NCI-H526 treated with DMSO at 0.1 percent for 48 hours (cell line): ENCODE measurements at places on chromosomes 1 and 21.

- no peak for DNase-seq
Observed at GRCh38 chr1:20224546-20224945, 38.2 kb upstream of the PLA2G2C start.

- peak; percentile 11 for DNase-seq
Observed at GRCh38 chr1:36731226-36732014, 248.7 kb upstream of the CSF3R start.

DNA sequence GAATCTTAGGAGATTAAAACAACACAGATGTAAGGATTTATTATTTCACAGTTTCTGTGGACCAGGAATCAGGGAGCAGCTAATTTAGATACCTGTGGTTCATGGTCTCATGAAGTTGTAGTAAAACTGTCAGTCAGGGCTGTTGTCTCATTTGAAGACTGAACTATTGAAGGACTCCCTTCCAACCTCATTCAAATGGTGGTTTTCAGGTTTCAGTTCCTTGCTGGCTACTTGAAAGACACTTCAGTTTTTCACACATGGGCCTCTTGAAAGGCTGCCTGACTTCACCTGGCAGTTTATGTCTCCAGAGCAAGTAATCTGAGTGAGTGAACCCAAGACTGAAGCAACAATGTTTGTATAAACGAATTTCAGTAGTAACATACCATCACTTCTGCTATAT, 915.9 kb downstream of the PLA2G4A start:
- no peak for DNase-seq

DNA sequence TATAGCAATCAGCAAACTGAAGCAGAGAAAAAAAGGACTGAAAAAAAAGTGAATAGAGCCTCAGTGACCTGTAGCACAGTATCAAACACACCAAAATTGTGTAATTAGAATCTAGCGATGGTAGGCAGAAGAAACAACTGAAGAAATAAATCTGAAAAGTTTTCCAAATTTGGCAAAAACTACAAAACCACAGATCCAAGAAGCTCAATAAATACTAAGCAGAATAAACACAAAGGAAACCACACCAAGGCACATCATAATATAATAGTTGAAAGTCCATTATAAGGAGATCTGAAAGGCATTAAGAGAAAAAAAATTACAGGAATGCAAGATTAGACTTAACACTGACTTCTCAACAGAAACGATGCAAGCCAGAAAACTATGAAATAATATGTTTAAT, 7.1 kb upstream of the IL12RB2 start:
- DNase-seq, result no peak

- DNase-seq, result no peak
Observed at GRCh38 chr1:151175041-151175741, 590 bp downstream of the TMOD4 start.

- no peak for DNase-seq
Observed at GRCh38 chr21:42222821-42223390, 4.0 kb downstream of the ABCG1 start.

DNA sequence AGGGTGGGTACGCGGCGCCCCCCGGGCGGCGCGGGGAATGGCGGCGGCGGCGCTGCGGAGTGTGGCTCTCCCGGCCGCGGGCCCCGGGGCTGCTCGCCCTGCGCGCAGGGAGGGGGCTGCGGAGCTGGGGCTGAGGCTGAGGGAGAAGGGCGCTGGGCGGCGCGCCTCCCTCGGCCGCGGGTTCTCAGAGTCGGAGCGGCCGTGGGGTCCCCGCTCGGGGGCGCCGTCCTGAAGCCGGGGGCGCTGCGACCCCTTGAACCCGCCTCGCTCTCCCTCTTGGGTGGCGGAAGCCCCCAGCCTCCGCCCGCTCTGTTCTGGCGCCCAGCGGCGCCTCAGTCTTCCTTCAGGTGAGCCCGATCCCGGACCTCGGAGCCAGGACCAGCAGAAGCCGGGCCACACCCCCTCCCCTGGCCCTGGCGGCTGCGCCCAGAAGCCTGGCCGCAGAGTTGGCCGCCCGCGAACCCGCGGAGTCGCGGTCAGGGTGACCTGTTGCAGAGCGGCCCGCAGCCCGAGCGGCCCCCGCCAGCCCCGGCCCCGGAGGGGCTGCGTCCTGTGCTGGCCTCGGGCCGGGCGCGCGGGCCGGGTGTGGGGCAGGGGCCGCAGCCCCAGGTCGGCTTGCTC, 532 bp downstream of the RALGPS2 start:
- peak; percentile 74 for DNase-seq

DNA sequence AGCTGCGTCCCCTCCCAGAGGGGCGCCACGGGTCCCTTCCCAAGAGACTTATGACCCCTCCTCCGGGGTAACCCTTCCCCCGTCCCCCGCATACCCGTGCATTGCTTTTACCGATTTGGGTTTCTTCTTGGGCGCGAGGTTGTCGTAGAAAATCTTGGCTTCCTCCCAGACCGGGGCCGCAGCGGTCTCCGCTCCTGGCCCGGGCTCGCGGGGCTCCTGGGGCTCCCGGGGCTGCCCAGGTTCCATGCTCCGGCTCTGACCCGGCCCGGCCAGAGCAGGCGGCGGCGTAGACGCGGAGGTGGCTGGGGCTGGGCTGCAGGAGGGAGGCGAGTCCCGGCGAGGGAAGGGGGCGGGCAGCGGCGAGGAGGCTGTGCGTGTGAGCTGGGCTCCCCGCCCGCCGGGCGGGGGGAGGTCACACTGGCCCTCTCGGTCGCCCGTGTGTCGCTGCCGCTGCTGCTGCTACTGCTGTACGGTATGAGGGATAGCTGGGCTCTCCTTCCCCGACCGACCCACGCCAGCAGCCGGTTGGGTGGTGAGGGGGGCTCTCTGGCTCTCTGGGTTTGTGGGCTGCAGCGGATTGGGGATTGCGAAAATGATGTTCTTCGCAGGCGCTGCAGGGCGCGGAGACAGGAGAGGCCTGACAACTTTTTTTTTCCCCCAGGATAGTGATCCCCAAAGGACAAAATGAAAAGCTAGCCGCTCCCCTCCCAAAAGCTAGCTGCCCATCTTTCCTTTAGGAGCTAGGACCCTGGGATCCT, at the start of gene NT5C1A:
NT5C1A (minus strand) TSS at position 315 of the 758 bp plus-strand sequence; CDS start at position 246, 69 bp downstream.
- no peak for DNase-seq

GRCh38 chr21:41136286-41136685, 31.7 kb upstream of the BACE2 start:
- DNase-seq, result no peak

- no peak for DNase-seq
Observed at GRCh38 chr1:51863384-51863783, 15.1 kb downstream of the NRDC start.

- DNase-seq, result no peak
Observed at GRCh38 chr21:35026153-35026500, 23.0 kb downstream of the RUNX1 start.
